Daoy (cell line): ENCODE measurements at places on chromosomes 1 and 21. TPM values are rescaled to one million over a fixed set of nuclear protein-coding genes. Genes with fewer than 3 reads are reported as not detected.

RNU1-3 gene
- 306 and 832 TPM in 2 replicates for total RNA-seq

PDE9A gene
- total RNA-seq: 0.17 TPM in 1 of 2 replicates, not detected in the other

GRCh38 chr1:102732927-102733326 lies 375.4 kb downstream of the COL11A1 start:
- DNase-seq: no peak

COL24A1 gene
- total RNA-seq: 0.06 and 0.09 TPM in 2 replicates

DNA sequence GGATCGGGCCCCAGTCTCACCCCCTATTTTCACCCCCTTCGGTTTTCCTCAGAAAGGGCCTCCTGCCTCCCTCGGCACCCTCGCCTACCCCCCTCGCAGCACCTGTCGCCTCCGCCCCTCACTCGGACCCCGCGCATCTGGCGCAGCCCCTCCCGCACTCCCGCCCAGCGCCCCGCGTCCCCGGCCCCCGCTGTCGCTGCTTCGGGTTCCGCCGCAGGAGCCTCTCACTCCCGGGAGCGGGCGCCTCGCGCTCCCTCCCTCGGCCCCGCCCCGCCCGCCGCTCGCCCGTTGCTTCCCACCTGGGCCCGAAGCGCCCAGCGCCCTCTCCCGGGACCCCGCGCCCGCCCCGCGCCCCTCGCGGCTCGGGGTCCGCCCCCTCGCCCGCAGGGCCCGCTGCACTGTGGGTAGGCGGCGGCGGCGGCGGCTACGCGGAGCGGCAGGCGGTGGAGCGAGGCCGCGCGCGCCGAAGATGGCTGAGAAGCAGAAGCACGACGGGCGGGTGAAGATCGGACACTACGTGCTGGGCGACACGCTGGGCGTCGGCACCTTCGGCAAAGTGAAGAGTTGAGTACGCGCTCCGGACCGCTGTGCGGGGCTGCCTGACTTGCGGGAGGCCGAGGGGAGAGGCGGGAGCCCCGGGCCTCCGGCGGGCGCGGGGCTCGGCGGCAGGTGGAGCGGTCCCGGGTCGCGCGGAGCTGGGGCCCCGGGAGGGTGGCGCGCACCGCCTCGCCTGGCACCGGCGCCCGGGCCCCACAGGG lies at the start of gene PRKAA2:
TSS of gene PRKAA2 (plus strand) at position 396 of the 758 bp plus-strand sequence. CDS start at position 470, 74 bp downstream.
- DNase-seq: peak; percentile 72

- no peak for DNase-seq
Observed at GRCh38 chr21:37001441-37001840, 5.1 kb upstream of the RIPPLY3 start.

DNA sequence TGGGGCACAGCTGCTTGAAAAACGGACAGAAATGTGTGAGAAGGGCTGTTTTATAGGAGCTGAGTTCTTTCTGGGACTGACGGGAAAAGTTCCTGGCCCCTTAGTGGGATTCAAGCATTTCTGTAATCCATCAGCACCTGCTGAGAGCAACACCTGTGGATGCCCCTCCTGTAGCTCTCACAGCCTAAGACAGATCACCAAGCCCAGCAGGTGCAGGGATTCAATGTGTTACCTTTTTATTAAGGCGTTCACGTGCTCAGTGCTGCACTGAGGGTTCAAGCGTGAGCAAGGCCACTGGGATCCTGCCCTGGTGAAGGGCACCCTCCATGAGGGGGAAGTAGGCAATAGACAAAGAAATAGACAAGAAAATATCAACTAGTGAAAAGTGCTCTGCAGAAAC lies 14.9 kb downstream of the OLFML2B start:
- no peak for DNase-seq

DNA sequence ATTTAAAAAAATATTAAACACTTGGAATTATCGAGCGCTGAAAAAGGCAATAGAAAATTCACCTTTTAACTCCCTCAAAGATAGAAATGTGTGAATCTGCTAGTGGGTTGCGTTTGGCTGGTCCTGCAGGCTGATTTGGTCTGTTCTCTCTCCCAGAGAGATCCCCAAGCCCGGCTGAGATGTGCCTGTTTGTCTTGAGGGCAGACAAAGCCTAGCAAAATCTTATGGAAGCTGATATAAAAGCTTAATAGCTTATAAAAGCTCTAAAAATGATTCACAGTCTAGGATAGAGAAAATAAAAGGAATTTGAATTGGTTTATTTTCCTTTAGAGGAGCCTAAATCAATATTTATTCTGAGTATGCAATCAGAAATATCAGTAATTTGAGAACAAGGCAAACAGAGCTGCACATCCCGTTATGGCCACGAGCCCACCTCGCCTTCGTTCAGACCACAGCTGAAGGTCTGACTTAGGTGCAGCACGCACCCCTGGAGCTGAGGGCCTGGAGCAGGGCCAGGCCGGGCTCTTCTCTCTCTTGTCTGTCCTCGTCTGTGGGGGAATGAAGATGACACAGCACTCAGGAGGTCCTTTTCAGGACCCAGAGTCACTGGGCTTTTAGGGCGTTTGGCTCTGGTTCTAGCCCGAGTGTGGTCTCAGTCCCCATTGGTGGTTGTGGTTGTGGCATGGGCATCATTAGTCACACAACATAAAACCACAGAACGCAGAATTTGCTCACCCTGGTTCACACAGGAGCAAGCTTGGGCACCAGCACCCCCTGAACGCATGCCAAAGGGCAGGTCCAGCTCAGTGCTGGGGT lies 18.6 kb downstream of the PDE9A start:
- DNase-seq: peak; percentile 91

GRCh38 chr1:93616996-93617669 lies 64.5 kb downstream of the BCAR3 start:
- peak; percentile 69 for DNase-seq

DNA sequence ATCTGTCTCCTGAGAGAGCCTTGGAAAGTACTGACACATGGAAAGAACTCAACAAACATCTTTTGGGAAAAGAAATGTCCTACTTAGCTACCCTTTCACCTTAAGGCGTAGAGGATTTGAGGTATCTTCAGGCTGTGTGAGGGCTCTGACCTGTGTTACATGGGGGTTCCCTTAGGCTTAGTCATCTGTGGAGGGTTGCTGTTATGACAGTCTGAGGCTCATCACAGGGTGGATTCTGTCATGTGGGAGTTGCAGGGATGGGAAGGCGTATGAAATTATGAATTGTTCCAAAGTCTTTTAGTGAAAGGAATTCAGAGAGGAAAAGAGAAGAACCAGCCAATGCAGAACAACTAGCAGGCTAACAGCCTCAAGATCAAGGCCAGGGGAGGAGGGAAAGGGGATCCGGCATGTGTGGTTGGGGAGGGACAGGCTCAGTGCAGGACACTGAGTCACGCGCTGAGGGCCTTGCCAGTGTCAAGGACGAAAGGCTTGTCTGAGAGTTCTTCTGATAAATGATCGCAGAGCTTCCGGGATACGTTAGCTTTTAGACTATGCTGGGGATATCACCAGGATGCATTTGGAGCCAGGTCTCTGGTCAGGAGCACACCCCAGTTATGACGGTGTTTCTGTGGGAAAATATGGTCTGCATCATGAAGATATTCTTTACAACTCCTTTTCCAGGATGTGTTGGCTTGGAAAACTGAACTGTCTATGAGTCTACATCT lies 24.6 kb upstream of the PLA2G2C start:
- no peak for DNase-seq

- no peak for DNase-seq
Observed at GRCh38 chr1:47229031-47229885, 2.8 kb downstream of the TAL1 start.

PAQR6 gene
- 0.11 TPM in 1 of 2 replicates, not detected in the other for total RNA-seq

ADCY10 gene
- not detected in 2 replicates for total RNA-seq

- no peak for DNase-seq
Observed at GRCh38 chr1:67677408-67677807, 7.6 kb upstream of the GADD45A start.

USH2A gene
- under 0.01 TPM in 1 of 2 replicates, not detected in the other for total RNA-seq

GRCh38 chr1:158101455-158101854 lies 79.2 kb upstream of the CD1D start:
- DNase-seq: no peak

PROK1 gene
- not detected in 2 replicates for total RNA-seq

DNA sequence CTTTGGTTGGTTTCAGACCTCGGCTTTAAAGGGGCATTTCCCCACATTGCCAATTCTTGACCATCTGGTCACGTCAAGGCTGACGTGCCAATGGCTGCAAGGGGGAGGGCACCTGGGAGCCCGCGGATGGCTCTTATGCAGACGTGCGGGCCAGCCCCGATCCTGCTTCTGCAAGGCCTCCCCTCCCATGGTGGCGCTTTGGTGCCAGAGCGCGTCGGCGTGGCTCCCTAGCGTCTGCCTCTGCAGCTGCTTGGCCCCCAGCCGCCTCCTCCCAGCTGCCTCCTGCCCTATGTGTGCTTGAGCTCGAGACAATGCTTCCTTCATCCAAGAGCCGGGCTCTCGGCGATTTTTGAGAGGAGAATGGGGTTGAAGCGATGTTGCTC lies 29.1 kb downstream of the SKI start:
- DNase-seq: no peak

CFAP107 gene
- not detected in 2 replicates for total RNA-seq

DNA sequence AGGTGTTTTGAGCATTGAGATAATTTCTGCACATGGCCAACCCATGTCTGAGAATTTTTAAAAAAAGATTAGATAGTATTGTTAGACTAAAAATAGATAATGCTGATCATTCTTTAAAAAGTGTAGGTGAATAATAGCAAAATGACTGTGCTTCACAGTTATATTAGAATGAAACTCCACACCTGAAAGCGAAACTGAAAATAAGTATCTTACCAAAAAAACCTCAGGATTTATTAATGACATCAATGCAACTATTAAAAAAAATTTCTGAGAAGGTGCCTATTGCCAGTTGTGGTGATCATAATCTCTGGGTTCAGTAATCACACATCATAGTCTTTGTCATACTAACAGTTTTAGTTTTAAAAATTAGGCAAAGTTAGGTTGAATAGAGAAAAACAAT lies 36.5 kb downstream of the PLA2G4A start:
- no peak for DNase-seq

- no peak for DNase-seq
Observed at GRCh38 chr1:86500714-86501113, 32.0 kb downstream of the CLCA1 start.

DNA sequence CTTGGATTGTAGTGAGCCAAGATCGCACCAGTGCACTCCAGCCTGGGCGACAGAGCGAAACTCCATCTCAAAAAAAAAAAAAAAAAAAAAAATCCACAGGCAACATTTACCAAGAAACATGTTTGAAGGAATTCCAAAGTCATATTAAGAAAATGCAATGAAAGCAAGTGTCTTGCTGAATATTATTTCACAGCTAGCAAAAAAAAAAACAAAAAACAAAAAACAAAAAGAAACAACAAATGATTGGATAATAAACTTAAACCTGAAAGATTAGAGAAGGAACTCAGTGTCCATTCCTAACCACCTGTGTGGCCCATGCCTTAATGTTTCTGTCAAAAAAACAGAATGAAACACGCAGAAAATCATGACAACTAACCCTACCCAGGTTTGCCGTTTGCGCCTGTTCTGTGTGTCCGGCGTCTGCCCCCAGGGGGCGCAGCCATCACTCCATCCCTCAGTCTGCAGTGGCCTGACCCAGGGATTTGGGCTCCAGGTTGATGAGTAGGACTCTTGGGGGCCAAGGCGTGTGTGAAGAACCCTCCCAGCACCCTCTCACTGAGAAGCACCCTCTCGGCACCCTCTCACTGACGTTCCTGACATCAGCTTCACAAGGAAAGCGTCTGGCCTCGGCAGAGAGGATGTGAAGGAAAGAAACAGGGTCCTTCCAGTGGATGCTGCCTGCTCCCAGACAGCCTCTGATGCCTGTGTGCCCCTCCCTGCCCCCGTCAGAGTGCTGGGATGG lies 19.2 kb upstream of the PTTG1IP start:
- peak; percentile 67 for DNase-seq

LCE1E gene
- not detected in 2 replicates for total RNA-seq

DNA sequence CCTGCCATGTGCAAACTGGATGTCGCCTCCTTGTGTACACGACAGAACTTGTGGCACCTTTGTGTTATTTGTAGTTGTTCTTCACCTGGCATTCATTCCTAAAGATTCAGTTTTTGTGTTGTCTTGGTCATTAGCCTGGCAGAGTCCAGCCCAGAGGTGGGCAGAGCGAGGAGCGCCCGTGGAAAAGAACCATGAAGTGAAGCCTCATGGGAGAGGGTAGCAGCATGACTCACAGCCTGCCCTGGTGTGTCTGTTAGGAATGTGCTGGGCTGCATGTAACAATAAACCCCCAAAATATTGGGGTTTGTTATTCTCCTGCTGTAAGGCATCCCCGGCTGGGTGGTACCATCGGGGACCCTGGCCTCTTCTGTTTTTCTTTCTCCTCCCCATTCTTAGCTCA lies 124.9 kb upstream of the TMEM51 start:
- no peak for DNase-seq

TRIM58 gene
- total RNA-seq: 29.7 and 33.5 TPM in 2 replicates

GUCA2B gene
- not detected in 2 replicates for total RNA-seq

NIPAL3 gene
- total RNA-seq: 8.6 and 13.8 TPM in 2 replicates

AKT3 gene
- total RNA-seq: 11.9 and 22.3 TPM in 2 replicates

GRCh38 chr1:154705544-154705943 lies 97.6 kb upstream of the ADAR start:
- DNase-seq: no peak

ADAMTSL4 gene
- total RNA-seq: 0.33 TPM in 1 of 2 replicates, not detected in the other

GRCh38 chr1:170146720-170147263 lies 1.0 kb downstream of the NTMT2 start:
- peak; percentile 21 for DNase-seq

DNA sequence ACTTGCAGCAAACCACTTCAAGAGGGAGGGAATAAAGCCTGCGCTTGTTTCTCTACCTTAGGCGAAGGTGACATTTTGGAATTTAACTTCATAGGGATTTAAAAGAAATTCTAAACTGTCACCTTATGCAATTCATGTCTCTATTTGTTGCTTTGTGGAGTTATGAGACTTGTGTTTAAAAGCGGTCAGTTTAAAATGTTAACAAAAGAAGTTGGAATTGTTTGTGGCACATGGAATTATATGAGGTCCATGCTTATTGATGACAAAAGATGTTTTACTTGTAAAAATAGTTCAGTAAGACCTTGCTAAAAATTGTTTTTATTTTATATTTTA lies 15.8 kb downstream of the NR5A2 start:
- no peak for DNase-seq

FALEC gene
- not detected in 2 replicates for total RNA-seq

DNA sequence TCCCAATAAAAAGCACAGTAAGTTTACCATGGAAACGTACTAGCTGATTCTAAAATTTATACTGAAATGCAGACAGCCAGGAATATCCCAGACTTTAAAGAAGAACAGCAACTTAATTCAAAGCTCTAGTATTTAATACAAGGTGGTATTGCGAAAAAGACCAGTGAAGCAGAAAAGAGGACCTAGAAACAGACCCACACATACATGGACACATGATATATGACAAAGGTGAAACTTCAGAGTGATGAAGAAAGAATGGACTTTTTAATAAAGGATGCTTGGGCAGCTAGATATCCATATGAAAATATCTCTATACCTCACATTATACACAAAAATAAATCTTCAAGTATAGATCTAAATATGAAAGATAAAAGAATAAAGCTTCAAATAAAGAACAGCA lies 62.6 kb downstream of the COP1 start:
- no peak for DNase-seq

NHLH2 gene
- total RNA-seq: 0.34 and 1.9 TPM in 2 replicates

DNA sequence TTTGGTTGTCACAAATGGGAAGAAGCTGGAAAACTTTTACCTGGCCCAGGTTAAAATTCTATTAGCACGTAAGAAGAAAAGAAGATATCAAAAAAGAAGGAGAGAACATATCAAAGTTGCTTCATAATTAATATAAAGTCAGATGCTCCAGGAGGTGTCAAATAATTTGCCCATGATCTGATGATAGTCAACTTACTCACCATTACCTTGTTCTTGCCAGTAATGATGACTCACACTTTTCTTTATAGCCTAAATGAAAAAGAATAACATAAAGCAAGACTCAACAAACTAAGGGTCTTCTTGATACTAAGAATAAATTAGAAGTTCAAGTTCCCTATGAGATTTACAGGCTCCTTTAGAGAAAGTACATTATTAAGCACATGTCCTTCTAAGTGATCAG lies 580.4 kb downstream of the TTLL7 start:
- DNase-seq: no peak

SNX7 gene
- total RNA-seq: 75.5 and 81.5 TPM in 2 replicates

DTL gene
- total RNA-seq: 28.7 and 37.0 TPM in 2 replicates
